ENCODE measurements at places on chromosomes 11 and 22.

DNA sequence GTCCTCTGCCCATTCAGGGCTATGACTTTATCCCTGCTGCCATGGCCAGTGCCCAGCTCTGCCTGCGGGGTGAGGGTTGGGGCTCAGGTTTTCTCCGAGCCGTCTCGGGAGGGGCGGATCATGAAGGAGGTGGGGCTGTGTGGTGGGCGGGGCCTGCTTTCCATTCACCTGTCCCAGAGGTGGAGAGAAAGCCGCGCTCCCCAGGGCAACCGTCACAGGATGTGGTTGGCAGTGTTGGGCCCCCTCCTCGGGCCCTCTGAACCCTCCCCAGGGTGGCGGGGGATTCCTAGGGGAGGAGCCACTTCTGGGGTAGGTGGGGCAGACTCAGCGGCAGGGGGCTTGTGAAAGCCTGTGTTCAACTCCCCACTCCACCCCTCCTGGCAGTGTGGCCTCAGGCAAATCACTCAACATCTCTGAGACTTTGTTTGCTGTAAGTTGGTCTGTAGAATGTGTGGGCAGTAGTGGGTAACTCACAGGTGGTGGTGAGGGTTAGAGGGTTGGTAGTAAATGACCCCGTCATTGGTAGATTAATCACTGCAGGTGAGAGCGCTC, 50.3 kb downstream of the CD6 start:
- DNase-seq, result no peak
- peaks cover 17% of the 10 kb centered on the region for H3K27me3 ChIP-seq
- H3K4me1 ChIP-seq, result peaks cover 8% of the 10 kb centered on the region
- H3K36me3 ChIP-seq, result no peaks in the 10 kb centered on the region
- H3K4me3 ChIP-seq, result no peak overlapping the region

GRCh38 chr22:48651981-48652538, 1175.6 kb downstream of the BRD1 start:
- no peaks in the 10 kb centered on the region for H3K27me3 ChIP-seq
- no peaks in the 10 kb centered on the region for H3K4me1 ChIP-seq
- no peak for DNase-seq
- no peak overlapping the region for H3K27ac ChIP-seq
- H3K36me3 ChIP-seq, result no peaks in the 10 kb centered on the region

DNA sequence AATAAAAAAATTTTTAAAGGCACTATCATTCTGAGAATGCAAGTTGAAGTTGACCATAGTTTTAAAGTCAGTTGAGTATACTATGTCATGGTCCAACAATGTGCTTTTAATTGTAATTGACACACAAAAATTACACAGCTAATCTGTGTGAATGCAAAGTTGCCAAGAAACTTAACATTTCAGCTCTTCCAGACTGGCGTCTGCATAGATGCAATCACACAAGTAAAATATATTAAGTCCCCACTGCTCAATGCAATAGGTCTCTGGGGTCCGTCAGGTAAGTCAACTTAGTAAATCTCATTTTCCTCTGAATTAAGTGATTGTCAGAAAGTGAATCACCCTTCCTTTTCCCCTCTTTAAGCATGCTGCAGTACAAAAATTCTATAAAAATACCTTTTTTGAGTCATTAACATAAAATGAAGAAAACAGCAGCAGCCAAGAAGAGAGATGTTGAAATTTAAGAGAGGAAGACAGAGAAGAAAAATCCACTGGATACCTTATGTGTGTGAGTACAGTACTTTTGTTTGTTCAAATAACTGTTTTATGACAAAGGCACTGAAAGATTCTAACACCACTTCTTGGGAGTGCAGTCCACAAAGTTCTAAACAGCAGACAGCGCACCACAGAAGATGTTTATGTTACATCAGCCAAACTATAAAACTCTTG, 5.1 kb downstream of the FZD4 start:
- peaks cover 50% of the 10 kb centered on the region for H3K4me1 ChIP-seq
- H3K36me3 ChIP-seq, result peaks cover 24% of the 10 kb centered on the region
- no peak overlapping the region for H3K27ac ChIP-seq

DNA sequence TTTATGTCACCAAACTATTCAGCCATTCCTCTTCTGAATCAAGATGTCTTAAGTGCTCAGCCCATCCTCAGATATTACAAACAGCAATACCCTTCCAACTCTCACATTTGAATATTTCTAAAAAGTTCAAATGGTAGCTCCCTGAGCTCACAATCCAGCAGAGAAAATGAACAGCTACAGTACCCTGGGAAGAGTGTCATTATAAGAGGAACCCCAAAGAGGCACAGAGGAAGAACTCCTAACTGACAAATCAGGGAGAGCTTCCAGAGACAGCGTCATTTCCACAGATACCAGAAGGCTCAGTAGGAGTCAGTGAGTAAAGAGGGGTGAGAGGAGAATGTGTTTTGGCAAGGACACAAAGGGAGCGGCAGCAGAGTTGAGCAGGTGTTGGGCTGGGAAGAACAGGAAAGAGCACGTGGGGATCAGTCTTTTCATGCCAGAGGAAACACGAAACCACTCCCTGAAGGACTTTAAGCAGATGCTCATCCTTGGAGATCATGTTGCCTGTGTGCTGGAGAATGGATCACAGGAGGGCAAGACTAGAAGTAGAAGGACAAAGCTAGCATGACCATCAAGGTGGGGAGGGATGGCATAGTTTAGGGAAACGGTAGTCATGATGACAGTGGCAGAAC, 4.3 kb downstream of the CLTCL1 start:
- H3K27me3 ChIP-seq, result no peaks in the 10 kb centered on the region
- peak; percentile 21 for DNase-seq
- no peaks in the 10 kb centered on the region for H3K36me3 ChIP-seq
- H3K4me1 ChIP-seq, result no peaks in the 10 kb centered on the region

DNA sequence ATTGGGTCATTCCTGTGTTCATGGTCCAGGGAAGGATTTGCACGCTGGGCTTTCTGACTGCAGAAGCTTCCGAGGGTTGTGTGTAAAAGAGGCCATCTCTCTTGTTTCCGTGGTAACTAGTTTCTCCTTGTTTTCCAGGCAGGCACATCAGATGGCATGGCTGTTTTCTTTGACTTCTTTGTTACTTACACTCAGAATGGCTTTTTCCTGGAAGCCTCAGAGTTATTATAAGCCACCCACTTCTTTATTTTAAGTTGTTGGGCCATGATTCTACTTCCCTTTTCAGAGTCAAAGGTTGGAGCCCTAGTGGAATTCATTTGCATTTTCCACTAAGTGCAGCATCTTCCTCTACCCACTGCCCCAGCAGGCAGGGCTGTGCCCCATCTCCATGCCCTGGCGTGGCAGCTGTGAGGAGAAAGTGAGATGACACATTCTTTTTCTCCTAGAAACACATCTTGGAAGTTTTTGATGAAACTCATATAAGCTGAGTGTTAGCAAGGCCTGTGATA, 94.9 kb downstream of the PRR5L start:
- no peaks in the 10 kb centered on the region for H3K4me1 ChIP-seq
- DNase-seq, result no peak
- H3K27me3 ChIP-seq, result no peaks in the 10 kb centered on the region

Measured in cardiac muscle cell (in vitro differentiated cells and primary cell).